ENCODE measurements at places on chromosomes 2 and 18.

DNA sequence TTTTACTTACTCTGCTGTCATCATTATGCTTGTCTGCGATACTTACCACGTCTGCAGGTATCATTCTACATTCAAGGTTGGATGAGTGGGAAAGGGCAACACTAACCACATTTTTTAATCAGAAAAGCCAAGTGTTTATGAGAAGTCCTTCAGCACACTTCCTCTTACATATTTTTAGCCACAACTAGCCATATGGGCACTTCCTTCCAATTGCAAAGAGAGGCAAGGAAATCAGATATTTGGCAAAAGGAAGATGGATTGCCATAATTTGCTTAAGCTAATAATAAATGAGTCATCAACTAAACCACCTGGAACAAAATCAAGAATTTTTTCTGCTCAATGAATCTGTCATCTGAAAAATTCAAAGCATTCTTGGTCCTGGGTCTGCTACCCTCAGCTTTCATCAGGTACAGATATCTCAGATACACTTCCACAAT, 16.7 kb upstream of the MRO start:
- no peak for DNase-seq

DNA sequence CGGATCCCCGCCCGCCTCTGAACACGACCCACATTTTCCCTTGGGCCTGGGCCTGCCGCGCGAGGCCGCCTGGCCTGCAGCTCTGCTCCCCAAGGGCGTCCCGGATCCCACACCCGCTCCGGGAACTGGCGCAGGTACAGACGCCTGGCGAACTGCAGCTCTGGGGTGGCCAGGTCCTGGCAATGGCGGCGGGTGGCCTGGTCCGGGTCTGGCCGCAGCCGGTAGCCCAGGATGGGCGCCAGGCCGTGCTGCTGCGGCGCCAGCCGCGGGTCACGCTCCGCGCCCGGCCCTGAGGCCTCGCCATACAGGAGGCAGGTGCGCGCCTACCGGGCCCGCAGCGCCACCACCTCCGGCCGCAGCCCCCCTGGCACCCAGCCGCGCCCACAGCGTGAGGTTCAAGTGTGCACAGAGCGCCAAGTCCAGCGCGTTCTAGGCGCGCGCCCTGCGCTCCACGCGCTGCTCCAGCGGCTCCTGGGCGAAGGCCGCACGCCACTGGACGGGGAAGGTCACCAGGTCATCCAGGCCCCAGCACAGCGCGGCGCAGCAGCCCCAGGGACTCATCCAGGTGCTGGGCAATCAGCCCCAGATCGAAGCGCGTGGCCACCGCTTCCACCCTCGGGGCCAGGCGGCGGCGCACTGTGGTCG, 9.5 kb downstream of the AQP12A start:
- no peak for DNase-seq

DNA sequence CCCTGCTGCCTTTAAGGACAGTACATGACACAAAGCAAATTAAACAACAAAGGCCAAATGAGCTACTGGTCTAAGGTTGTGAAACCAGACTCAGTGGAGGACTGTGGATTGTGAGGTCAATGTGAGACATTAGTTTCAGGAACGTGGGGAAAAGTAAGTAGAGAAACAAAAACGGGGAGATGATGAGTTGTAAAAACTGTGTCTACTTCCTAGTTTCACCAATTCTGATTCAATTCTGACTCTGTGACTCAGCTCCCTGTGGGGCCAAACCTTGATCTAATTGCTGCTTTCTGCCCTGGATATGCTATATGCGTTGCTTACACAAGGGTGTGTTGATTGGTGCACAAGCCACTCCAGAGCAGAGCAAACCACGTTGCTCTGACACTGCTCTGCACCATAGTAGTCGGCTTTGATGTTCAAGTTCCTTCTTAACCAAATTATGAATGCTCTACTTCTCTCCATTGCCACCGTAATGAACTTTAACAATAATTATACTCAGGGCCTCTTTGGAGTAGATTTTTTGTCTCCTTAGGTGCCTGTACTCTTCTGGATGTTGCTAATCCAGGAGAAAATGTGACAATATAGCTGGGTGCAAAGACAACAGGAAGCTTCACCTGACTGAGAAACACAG, 1640.1 kb upstream of the CELF4 start:
- DNase-seq = no peak

GRCh38 chr18:73891572-73892421, 255.8 kb downstream of the FBXO15 start:
- DNase-seq = no peak

DNA sequence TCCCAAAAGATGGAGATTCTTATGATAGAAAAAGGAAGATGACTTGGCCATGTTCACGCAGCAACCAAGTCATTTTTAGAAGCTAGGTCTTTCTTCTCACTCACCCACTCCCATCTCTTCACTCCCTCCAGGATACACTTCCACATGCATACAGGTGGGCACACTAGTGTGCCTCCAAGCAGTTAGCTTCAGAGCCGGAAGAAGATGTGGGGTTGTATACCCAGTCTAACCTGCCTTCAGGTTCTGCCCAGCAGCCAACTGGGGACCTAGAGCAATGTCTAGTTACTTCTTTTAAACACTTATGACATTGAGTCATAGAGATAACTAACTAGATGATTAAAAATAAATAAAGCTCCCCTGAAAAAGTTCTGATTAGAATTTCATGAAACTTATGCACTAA, 21.8 kb upstream of the TANK start:
- DNase-seq = no peak

DNA sequence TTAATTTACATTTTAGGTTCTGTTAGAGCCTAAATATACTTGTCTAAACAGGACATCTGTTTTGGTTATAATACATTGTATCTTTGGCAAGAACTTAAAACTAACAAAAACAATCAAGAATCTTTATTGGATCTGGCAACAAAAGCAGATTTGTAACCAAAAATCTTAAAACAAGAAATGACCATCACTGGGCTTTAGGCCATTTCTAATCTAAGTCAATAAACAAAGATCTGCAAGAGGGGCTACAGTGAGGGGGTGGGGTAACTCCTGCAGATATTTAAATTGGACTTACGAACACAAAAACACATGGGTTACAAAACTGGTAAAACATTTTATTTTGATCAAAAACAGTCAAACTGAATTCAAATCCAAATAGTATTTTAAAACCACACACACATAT, 77.3 kb downstream of the SRBD1 start:
- no peak for DNase-seq

DNA sequence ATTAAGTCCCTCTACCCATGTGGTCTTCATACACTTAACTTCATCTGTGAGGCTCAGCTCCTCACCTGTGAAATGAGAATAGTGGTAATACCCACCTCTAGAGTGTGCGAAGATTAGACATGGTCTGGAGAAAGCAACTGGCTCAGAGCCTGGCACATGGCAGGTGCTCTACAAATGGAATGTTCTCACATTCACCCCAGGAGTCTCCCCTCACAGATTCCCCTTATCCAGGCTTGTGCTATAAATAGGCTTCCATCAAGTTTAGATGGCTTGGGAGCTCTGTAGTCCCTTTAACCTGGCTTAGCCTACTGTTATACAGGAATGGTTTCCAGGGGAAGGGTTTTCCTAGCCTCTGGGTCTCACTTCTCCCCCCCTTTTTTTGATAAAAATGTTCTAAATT, 455.9 kb downstream of the RNF144A start:
- DNase-seq = no peak

- no peak for DNase-seq
Observed at GRCh38 chr2:56624181-56624580, 440.4 kb downstream of the CCDC85A start.

GRCh38 chr2:237115870-237116269, 30.2 kb downstream of the COPS8 start:
- no peak for DNase-seq

DNA sequence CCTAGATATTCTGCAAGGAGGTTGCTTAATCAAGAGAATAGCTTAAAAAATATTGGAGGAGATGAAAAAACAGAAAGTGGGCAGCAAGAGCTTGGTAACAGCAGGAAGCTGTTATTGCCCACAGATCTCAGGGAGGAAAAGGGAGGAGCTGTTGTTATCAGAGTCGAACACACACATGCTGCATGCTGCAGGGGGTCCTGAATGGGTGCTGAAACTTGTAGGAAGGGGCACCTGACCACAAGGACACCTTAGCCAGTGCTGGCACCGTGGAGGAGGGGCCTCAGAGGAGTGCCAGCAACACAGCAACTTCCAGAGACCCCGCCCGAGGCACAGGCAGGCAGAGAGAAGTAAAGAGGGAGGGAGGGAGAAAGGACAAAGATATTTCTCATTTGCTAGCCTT, 332.9 kb downstream of the SOCS6 start:
- DNase-seq = no peak

DNA sequence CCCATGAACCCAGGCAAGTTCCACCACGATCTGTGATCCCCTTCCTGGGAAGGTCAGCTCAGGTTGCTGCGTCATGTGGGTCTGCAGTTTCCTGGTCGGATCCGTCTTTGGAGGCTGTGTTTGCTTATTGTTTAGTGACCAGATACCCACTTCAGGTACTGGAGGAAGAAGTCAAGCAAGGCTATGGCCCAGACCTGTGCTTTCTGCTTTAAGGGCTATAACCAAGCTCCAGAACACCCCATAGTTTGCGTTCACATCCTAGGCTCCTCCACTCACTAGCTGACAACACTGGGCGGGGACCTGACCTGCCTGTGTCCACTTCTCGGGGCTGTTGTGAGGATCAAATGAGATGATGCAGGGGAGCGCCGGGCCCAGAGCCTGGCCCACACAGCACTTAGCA, 44.0 kb downstream of the MAL start:
- DNase-seq = no peak

DNA sequence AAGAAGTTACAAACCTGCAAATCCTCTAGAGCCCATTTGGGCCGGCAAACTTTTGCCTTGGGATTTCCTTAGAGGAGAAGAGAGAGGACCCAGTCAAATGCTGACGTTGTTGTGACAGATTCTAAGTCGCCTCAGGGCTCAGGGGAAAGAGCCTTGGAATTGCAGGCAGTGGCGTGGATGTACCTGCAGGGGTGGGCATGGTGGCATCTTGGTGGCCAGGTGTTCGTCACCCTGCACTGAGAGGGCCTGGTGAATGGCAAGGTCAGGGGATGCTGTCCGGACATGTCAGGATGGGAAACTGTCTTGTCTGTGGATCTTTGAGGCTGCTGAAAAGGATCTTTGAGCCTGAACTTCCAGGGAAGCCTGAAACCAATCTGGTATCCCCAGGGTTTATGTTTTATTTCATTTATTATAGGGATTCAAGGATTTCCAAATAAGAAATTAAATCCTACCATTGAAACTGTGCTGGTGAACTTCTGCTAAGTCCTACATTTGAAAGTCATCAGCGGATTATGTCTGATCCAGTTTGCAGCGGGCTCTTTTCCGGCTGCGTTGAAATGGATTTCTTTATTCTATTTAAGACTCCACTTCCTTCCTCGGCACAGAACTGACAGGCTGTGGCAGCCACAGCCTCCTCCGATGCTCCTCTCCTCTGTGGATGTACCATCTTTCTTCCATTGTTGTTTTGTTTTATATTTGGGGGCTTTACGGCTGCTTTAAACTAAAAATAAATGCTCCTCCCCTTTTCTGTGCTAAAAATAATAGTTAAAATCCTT, 207.6 kb downstream of the AGAP1 start:
- no peak for DNase-seq

- DNase-seq = no peak
Observed at GRCh38 chr2:231223001-231223375, 24.6 kb downstream of the ARMC9 start.

DNA sequence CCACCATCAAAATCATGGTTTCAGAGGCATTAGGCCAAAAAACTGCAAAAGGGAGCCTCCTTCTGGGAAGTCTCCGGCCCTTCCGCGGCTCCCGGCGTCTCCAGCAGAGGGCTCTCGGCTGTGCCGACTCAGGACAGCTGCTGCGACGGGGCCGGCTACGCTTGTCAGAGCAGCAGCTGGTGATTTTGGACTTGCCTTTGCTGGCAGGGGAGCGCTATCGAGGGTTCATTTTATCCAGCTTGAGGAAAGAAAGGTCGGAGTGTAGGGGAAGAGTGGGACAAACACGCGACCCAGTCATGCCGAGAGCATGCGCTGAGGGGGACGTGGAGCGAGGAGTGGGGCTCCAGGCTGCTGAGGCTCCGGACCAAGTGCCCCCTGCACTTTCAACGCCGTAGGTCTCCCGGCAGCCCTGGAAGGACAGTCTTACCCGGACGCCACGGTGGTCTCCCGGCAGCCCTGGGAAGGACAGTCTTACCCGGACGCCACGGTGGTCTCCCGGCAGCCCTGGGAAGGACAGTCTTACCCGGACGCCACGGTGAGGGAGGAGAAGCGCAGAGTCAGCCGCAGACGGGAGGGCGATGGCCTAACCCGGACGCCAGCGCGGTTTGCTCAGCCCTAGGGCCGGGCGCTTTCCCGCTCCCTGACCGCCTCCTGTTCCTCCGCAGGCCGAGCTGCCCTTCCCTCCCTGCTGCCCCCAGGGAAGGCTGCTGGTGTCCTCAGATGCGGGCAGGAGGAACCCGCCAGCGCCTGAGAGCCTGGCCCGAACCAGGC, 21.7 kb downstream of the DDX18 start:
- DNase-seq = no peak

- no peak for DNase-seq
Observed at GRCh38 chr2:56508662-56509061, 324.9 kb downstream of the CCDC85A start.

- DNase-seq = no peak
Observed at GRCh38 chr2:170714381-170715061, 616 bp upstream of the SP5 start.

DNA sequence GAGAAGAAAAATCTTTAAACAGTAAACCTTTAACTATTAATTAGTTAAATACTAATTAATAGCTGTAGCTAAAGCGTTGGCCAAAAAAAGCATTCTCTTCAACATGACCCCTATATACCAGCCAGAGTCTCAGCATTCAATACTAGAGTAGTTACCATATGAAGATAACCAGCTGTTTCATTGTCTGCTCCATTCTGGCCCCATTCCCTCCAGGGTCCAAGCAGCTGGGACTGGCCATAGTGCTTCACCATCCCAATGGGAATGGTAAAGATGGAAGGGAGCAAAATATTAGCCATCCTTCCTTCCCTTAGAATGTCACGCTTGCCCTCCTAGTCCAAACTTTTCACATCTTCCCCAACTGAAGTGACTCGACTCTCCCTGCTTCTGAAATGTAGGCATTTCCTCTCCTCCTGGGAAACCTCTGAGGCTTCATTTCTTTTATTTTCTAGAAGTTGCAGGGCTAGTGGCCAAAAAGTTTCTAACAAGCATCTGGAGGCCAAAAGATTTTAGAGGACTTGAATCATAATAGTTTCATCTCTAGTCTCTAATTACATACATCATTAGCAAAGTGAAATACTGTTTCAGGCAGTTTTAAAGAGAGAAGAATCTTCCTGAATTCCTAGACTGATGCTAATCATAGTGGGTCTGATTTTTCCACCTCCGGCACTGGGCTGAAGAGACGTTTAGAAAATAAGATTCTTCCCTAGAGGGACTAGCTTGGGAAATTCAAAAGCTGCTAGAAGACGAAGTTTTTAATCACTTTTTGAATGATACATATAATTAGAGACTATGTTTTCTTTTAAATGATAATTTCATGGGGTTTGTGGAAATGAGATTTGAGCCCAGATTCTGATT, 52.7 kb downstream of the CCDC68 start:
- DNase-seq = no peak
